Islet precursor cell (in vitro differentiated cells): ENCODE measurements at places on chromosomes 2 and 18.
A peak's percentile ranks its signal among the peaks of the same experiment; 100 is the strongest.

- no peak for DNase-seq
These were observed 5.2 kb downstream of the ARHGAP25 start for GRCh38 chr2:68739595-68740399.

DNA sequence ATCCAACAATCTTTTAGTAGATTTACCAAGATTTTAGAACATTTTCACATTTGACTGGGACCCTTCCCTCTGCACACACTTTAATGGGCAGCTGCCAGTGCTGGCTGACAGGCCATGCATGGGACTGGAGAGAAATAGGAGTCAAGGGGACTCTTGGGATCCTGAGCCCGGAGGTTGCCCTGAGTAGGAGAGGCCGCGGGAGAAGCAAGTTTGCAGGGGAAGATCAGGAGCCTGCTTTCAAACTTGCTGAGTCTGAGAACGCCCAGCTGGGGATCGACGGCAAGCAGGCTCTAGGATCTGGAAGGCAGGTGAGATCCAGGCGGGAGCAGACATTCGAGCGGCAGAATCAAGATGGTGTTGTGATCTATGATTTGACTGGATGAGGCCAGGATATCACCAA is 186.1 kb downstream of the HDAC4 start:
- no peak for DNase-seq

- DNase-seq, result no peak
These were observed 727.0 kb upstream of the PIK3C3 start for GRCh38 chr18:41227993-41228392.

- DNase-seq, result peak; percentile 69
These were observed 1.7 kb downstream of the TMBIM1 start for GRCh38 chr2:218290316-218291261.

- no peak for DNase-seq
These were observed 148.9 kb downstream of the ZBTB7C start for GRCh38 chr18:48260237-48260636.

GRCh38 chr2:160258492-160258805 is 58.4 kb upstream of the ITGB6 start:
- DNase-seq, result no peak
